GDM1 (cell line): ENCODE measurements at places on chromosomes 3 and 15.

- no peak for DNase-seq
These were observed at the start of gene CCDC9B for GRCh38 chr15:40340740-40341400. Gene CCDC9B, minus strand, starts transcription at chr15:40340939. Its CDS starts 120 bp downstream, at chr15:40340819.

DNA sequence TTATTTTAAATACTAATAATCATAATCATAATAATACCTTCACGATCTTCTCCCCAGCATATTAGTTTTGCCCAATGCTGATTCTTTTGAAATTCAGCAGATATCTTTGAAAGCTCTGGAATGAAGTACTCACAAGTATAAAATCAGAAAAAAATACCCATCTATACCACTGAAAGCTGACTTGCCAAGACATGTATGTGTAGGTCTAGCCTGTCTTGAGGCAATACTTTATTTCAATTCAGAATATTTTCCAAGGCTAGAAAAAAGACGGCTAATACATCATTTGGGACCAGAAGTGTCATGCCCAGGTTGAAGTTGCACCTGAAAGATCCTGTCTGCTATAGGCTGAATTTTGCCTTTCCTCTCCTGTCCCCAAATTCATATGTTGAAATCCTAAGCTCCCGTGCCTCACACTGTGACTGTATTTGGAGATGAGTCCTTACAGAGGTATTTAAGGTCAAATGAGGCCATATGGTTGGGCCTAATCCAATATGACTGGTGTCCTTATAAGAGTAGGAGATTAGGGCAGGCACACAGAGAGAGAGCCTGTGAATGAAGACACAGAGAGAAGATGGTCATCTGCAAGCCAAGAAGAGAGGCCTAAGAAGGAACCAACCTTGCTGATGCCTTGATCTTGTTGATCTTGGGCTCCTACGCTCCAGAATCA lies 255.9 kb upstream of the CMC1 start:
- DNase-seq = no peak

- peak; percentile 60 for DNase-seq
These were observed 13.9 kb upstream of the RTP1 start for GRCh38 chr3:187183210-187183862.

- DNase-seq = no peak
These were observed 79.7 kb downstream of the PEAK1 start for GRCh38 chr15:77340245-77340644.

GRCh38 chr3:71392251-71392650 lies 191.3 kb downstream of the FOXP1 start:
- DNase-seq = no peak

DNA sequence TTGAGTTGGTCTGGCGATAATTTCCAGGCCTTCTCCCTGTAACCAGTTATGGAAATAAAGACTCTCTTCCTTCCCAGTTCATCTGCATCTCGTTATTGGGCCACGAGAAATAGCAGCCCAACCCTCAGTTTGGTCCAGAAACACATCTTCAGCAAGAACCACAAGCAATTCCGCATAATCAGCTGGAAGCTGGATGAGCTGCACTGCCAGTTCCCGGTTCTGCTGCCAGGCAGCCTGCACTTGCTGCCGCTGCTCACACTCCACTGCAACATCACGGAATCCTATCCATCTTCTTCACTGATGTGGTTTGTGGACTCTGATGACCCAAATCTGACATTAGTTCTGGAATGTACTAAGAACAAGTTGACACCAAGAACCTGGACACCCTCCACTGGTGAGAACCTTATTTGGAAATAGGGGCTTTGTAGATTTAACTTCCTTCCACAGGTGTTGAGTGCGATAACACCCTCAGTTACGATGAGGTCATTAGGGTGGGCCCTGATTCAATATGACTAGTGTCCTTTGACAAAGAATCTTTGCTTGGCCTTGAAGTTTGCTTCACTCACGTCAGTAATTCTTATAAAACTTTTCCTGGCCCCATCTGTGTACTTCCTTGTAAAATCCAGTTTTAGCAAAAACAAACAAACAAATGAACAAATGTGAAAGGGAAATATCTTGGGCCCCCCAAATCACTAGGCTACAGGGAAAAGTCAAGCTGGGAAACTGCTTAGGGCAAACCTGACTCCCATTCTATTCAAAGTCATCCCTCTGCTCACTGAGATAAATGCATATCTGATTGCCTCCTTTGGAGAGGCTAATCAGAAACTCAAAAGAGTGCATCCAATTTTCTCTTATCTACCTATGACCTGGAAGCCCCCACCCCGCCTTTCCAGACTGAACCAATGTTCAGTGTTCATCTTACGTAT lies 221.9 kb upstream of the PROK2 start:
- DNase-seq = no peak

DNA sequence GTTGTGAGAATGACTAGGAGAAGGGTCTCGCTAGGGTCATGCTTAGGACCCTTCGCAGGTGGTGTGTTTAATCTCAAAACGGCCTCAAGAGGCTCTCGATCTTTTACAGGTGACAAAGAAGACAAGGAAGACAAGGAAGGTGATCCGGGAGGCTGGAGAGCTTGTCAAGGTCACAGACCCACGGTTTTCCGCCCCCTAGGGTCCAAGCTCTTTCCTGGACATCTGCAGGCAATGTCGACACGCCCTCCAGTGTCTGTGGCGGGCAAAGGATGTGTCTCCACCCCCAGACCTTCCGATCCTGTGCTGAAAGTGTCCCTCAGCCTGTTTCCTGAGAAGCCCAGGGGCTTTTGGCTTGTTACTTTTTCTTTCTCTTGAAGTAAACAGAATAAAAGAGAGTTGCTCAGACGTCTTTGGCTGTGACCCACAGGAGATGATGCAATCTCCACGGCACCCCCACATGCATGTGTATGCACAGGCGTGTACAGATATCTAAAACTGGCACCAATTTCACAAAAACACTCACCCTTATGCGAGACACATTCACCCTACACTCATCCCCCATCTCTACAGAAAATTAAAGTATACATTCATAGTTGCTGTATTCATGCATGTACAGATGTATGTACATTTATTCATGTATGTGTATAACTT lies 108.8 kb downstream of the KLF13 start:
- DNase-seq = peak; percentile 83

GRCh38 chr3:147620906-147621305 lies 211.7 kb downstream of the ZIC1 start:
- no peak for DNase-seq

GRCh38 chr3:47715928-47716327 lies 65.8 kb downstream of the SMARCC1 start:
- no peak for DNase-seq

DNA sequence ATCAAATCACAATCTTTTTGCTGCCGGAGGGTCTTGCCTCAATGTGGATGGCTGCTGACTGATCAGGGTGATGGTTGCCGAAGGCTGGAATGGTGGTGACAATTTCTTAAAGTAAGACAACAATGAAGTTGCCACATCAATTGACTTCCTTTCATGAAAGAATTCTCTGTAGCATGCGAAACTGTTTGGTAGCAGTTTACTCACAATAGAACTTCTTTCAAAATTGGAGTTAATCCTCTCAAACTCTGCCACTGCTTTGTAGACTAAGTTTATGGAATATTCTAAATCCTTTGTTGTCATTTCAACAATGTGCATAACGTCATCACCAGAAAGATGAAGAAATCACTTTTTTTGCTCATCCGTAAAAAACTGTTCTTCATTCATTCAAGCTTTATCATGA lies 65.8 kb downstream of the B3GNT5 start:
- DNase-seq = no peak

DNA sequence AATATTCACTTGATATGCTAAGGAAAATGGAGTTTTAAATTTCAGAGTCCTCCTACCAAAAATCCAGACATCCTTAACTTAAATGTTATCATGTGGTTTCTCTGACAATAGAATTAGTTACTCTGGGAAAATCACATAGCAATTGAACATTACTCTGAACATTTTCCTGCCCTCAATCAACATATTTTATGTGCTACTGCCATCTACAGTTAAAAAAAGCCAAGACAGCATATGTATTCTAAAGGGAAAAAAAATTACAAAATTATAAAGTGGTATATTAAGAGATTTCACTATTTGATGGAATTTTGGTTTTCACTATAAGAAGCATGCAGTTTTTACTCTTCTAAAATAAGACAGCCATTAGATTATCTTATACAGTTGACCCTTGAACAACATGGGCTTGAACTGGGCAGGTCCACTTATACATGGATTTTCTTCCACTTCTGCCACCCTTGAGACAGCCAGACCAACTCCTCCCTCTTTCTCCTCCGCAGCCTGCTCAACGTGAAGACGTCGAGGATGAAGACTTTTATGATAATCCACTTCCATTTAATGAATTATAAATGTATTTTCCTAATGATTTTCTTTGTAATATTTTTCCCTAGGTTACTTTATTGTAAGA lies 122.3 kb downstream of the ATP1B3 start:
- DNase-seq = no peak

GRCh38 chr15:62413786-62414185 lies 248.7 kb upstream of the C2CD4B start:
- DNase-seq = no peak
